H4 (cell line): ENCODE measurements at places on chromosomes 6 and 20. TPM values are rescaled to one million over a fixed set of nuclear protein-coding genes. Genes with fewer than 3 reads are reported as not detected.

SPAG4 gene
- total RNA-seq = 0.45 TPM in 1 of 2 replicates, not detected in the other

RSPO4 gene
- total RNA-seq = not detected in 2 replicates

DNA sequence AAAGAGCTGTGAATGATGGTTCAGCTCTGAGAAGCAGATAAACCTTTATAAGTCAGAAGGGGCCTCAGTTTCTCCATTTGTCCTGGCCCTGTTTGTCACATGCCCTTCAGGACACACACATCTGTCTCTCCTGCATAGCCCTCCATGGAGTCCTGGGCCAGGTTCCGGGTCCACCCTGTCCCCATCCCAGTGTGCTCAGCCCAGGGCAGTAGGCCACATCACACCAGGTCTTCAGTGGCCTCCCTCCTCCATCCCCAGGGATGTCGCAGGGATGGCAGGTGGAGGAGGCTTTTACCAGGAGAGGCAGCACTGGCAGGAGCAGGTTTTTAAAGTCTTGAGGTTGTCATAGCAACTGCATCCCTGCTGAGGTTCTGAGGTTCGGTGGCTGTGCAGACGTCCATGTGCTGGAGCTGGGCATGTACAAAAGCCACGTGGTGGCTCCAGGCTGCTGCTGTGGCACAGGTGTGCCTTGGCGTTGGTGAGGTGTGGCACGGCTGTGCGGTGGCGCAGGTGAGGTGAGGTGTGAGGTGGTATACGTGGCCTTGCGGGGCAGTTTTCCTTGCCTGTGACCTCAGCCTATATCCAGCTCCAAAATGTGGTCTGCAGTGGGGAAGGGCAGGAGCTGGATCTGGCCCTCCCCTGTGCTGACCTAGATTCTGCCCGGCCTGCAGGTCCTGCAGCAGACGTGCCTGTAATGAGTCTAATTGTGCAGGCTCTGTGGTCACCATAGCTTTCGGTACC, 8.0 kb upstream of the NPBWR2 start:
- DNase-seq = no peak

GRCh38 chr20:13012886-13013285, 4.1 kb downstream of the SPTLC3 start:
- DNase-seq = no peak

DNA sequence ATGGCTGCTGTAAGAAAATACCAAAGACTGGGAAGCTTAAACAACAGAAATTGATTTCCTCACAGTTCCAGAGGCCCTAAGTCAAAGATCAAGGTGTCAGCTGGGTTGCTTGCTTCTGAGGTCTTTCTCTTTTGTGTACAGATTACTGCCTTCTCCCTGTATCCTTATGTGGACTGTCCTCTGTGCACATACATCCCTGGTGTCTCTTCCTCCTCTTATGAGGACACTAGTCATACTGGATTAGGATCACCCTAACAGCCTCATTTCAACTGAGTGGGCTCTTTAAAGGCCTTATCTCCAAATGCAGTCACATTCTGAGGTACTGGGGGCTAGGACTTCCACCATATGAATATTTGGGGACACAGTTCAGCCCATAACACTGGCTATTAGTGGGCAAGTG, 130.0 kb upstream of the DTNBP1 start:
- DNase-seq = no peak

GRCh38 chr20:61569825-61570224, 317.8 kb downstream of the CDH4 start:
- no peak for DNase-seq

DNA sequence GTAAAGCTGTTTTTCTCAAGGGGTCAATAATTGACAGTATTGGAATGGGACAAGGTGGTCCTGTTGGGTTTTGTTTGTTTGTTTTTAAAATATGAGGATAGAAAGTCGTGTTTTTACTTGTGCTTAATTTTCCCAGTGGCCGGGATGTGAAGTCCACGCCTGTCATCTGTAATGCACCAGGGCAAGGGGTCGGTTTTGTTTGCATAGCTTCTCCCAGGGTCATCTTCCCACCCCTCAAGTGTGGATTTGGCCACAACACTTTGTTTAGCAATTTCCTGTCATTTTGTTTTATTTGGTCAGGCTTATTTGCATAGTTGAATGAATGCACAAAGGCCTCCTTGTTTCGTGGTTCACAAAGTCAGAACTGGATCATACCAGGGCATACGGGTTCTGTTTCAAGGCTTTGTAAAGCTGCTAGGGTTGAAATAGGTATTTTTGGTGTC, 29.8 kb downstream of the SYNJ2 start:
- no peak for DNase-seq

GRCh38 chr6:25447570-25447929, 168.4 kb downstream of the CARMIL1 start:
- DNase-seq = no peak

DNA sequence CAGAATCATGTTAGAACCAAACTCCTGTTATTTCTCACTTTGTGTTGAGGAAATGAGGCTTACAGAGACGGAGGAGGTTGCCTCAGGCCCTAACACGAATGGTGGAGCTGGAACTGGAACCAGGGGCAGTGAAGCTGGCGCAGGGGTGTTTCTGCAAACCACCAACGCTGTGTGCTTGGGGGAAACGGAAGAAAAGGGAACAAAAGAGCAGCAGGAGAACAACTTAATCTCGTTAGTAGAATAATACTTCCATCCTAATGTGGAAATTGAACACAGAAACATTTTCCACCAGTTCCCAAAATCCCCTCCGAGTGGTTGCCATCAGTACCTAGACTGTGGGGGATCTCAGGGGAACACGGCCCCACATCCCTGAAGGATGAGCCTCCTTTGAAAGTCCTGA, 103.4 kb upstream of the FRMD1 start:
- no peak for DNase-seq

DNA sequence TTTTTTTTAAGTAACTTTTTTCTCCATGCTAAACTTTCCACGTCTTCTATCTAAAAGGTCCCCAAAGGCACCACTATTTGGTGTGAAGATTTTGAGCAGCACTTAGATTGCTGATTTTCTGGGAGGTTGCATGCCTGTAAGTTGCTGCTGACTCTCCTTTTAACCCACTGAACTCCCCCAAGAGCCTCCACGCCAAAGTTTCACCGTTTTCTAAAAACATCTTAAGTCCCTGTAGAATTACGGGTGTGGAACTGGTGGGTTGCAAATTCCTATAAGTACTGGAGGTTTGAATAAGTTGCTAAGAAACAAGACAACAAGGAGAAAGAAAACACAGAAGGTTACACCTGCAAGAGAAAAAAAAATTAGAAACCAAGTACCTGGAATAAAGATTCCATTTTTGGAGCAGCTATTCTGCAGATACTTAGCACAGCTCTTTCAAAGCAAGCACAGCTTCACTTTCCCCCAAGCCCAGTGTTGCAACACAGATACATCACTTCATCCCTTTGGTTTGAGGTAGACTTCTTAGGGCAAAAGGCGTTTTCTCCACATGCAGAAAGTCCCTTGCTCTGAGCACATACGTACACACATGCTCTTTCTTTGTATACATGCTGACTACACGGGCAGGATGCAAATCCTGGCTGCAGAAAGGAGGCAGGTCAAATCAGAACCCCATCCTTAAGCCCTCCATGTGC, 5.0 kb downstream of the JAG1 start:
- no peak for DNase-seq

GRCh38 chr6:82033631-82034211, 213.8 kb downstream of the IBTK start:
- no peak for DNase-seq

DNA sequence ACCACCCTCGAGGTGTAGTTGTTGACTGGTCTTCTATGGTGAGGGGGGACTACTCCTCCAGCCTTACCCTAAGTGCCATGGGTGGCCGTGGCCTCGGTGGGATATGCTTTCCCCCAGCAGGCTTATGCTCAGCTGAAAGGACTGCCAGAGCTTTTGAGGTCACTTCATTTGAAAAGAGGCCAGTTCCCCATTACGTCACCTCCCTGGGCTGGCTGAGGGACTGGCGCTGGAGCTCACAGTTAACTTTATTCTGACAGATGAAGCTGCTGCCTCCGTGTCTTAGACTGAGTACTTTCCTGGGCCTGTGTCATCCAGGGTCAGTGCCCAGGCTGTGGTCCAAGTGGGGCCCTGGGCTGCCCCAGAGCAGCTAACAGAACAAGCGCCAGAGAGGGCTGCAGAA, 42.8 kb upstream of the PCMTD2 start:
- DNase-seq = no peak
